Stimulated activated naive B cell treated with anti-CD40 and anti-IgM and Interleukin-4, amounts not matched to agents 10 μg/mL and 1 μg/mL and 100 μg/mL, for 72 hours (primary cell): ENCODE measurements at places on chromosomes 3 and 15.

- H3K27me3 ChIP-seq, result no peaks in the 10 kb centered on the region
- DNase-seq, result no peak
- no peaks in the 10 kb centered on the region for H3K4me1 ChIP-seq
- no peak overlapping the region for H3K4me3 ChIP-seq
- H3K27ac ChIP-seq, result no peak overlapping the region
These were observed 163.9 kb downstream of the THSD4 start for GRCh38 chr15:71278989-71279756.

GRCh38 chr3:90092994-90093393 lies 985.6 kb downstream of the EPHA3 start:
- H3K36me3 ChIP-seq, result no peaks in the 10 kb centered on the region
- no peak for DNase-seq
- no peak overlapping the region for H3K4me3 ChIP-seq
- no peaks in the 10 kb centered on the region for H3K27me3 ChIP-seq
- no peaks in the 10 kb centered on the region for H3K4me1 ChIP-seq

DNA sequence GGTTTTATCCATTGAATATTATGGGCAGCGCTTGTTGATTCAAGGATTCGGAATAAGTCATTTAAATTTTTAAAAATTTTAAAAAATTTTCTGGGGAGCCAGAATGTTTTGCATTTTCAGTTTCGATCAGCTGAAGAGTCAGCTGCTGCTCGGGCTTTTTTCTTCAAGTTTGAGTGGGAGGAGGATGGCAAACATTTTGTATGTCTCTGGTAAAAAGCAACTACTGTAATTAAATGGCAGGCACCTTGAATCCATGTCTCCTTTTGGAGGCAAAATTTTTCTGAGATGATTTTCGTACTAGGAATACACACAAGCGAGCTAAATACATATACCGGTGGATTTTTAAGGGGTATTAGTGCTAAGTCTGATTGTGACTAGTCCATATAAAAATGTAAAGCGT lies 612 bp downstream of the C3orf38 start:
- no peaks in the 10 kb centered on the region for H3K27me3 ChIP-seq
- H3K4me1 ChIP-seq, result peaks cover 42% of the 10 kb centered on the region
- peak overlapping the region; percentile 99 for H3K27ac ChIP-seq
- peaks cover 7% of the 10 kb centered on the region for H3K36me3 ChIP-seq
- DNase-seq, result peak; percentile 31

DNA sequence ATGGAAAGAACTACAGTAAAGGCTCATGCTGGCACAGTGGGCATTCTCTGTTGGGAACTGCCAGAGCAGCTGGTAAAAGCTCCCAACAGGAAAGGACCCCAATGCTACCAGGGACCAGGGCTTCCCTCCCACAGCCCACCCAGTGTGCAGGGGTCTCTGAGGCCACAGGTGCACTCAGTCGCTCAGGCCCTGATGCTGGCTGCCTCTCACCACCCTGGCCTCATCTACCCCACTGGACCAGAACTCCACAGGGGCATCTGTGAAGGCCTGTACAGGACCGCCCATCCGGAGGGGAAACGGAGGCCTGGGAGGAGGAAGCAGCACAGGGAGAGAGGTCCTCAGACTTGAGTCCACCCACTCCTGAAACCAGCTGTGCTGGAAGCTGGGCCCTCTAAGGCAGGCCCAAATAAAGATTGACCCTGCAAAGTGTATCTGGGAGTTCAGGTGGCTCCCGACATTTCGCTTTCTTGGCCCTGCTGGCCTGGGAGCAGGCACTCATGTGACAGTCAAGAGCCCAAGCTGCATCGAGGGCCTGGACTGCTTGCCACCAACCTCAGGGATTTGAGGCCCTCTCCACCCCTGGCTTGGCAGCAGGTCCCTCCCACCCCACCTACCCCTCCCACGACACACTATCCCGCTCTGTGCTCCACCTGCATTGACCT lies 12.7 kb downstream of the KLF15 start:
- H3K4me1 ChIP-seq, result no peaks in the 10 kb centered on the region
- H3K27ac ChIP-seq, result no peak overlapping the region
- H3K4me3 ChIP-seq, result no peak overlapping the region

- peaks cover 4% of the 10 kb centered on the region for H3K36me3 ChIP-seq
- H3K4me3 ChIP-seq, result no peak overlapping the region
- H3K27me3 ChIP-seq, result no peaks in the 10 kb centered on the region
- peak overlapping the region; percentile 77 for H3K27ac ChIP-seq
- DNase-seq, result no peak
- peaks cover 73% of the 10 kb centered on the region for H3K4me1 ChIP-seq
These were observed 31.8 kb downstream of the MGA start for GRCh38 chr15:41692049-41692448.

GRCh38 chr3:54185740-54186139 lies 63.4 kb downstream of the CACNA2D3 start:
- H3K4me1 ChIP-seq, result no peaks in the 10 kb centered on the region
- H3K4me3 ChIP-seq, result no peak overlapping the region
- no peak overlapping the region for H3K27ac ChIP-seq
- DNase-seq, result no peak
- peaks cover 3% of the 10 kb centered on the region for H3K27me3 ChIP-seq

DNA sequence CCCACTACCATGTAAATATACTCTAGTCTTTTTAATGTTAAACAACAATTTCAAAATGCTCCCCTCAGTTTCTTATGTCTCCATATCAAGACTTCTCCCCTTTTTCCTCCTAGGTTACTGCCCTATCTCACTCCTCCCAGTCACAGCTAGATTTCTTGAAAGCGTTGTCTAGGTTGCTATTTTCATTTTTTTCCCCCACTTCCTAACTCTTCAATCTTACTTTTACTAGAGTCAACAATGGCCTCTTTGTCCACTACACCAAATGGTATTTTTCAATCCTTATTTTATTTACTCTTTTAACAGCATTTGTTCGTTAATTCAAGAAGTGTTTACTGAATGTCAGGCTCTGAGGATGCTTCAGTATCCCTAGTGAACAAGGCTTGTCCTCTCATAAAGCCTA lies 84.4 kb downstream of the VPS8 start:
- H3K4me1 ChIP-seq, result no peaks in the 10 kb centered on the region
- DNase-seq, result no peak
